ENCODE measurements at places on chromosomes 7 and 10. TPM values are rescaled to one million over a fixed set of nuclear protein-coding genes. Genes with fewer than 3 reads are reported as not detected.

The HOXA4 gene
- total RNA-seq: 0.14 TPM

The PALS2 gene
- total RNA-seq: 29.2 TPM

The KLF14 gene
- total RNA-seq: not detected

The PPP1R3C gene
- 20.7 TPM for total RNA-seq

The TBX20 gene
- total RNA-seq: not detected

The RPA3 gene
- 19.2 TPM for total RNA-seq

GRCh38 chr7:140653319-140654108 is 12.9 kb upstream of the DENND2A start:
- no peak overlapping the region for H3K27ac ChIP-seq
- H3K4me3 ChIP-seq: no peak overlapping the region
- no peaks in the 10 kb centered on the region for H3K36me3 ChIP-seq
- H3K27me3 ChIP-seq: no peaks in the 10 kb centered on the region
- peak; percentile 79 for DNase-seq
- no peaks in the 10 kb centered on the region for H3K4me1 ChIP-seq

- H3K27me3 ChIP-seq: no peaks in the 10 kb centered on the region
- H3K36me3 ChIP-seq: no peaks in the 10 kb centered on the region
- no peak for DNase-seq
- H3K4me3 ChIP-seq: peak overlapping the region; percentile 79
Observed at GRCh38 chr10:97399843-97400545, 1.1 kb downstream of the RRP12 start.

GRCh38 chr7:80225361-80225760 is 90.7 kb downstream of the GNAI1 start:
- H3K36me3 ChIP-seq: no peaks in the 10 kb centered on the region
- H3K27ac ChIP-seq: no peak overlapping the region
- no peaks in the 10 kb centered on the region for H3K27me3 ChIP-seq
- H3K4me3 ChIP-seq: no peak overlapping the region

DNA sequence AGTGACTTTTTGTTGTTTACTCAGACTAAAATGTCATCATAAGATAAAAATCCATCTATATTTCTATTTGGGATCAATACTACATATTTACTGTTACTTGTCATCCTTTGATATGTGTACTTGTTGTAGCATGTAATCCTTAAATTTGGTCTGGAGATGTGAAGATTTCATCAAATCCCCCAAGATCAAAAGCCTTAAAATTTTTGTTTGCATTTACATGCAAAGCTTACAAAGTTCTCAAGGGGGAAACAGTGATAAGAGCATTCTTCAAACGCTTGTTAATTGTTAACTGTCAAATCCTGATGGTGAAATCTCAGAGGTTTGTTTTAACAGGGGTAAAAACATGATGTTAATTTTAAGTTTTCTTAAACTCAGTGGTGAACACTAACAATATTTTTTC is 84.9 kb upstream of the SKAP2 start:
- DNase-seq: no peak
- H3K36me3 ChIP-seq: no peaks in the 10 kb centered on the region
- H3K4me1 ChIP-seq: no peaks in the 10 kb centered on the region
- no peak overlapping the region for H3K4me3 ChIP-seq

- no peaks in the 10 kb centered on the region for H3K4me1 ChIP-seq
- no peak overlapping the region for H3K27ac ChIP-seq
- H3K36me3 ChIP-seq: no peaks in the 10 kb centered on the region
- no peak overlapping the region for H3K4me3 ChIP-seq
- no peaks in the 10 kb centered on the region for H3K27me3 ChIP-seq
Observed at GRCh38 chr7:133265821-133266220, 12.9 kb downstream of the EXOC4 start.

GRCh38 chr7:13050703-13051102 is 363.3 kb downstream of the ARL4A start:
- no peak for DNase-seq
- no peaks in the 10 kb centered on the region for H3K4me1 ChIP-seq
- no peaks in the 10 kb centered on the region for H3K27me3 ChIP-seq

DNA sequence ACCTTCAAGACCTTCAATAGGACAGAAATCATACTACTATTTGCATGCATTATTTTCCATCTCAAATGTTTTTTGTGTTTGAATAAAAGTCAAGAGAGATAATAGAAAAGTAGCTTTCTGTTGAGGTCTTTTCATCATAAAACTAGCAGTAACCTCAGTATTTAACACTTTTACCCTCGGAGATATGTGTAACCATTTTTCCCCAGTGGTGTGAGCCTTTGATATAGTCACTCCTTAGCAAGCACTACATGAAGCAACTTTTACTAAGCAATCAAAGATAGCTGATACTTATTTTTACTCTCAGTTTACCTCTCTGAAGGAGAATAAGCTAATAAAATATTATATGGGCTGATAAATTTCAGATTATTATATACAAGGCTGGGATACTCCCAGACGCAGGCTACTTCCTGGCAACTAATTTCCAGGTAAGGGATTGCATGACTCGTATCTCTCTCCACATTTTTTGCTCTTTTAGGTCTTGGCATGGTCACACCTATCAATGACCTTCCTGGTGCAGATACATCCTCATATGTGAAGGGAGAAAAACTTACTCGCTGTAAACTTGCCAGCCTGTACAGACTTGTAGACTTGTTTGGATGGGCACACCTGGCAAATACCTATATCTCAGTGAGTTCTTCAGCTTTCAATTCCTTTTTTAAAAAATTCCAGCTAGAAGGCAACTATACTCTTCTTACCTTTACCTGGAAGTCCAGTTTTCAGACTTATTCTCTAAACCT is 91.5 kb upstream of the MXI1 start:
- no peaks in the 10 kb centered on the region for H3K27me3 ChIP-seq
- H3K4me1 ChIP-seq: no peaks in the 10 kb centered on the region
- no peaks in the 10 kb centered on the region for H3K36me3 ChIP-seq
- no peak overlapping the region for H3K27ac ChIP-seq
- DNase-seq: no peak

DNA sequence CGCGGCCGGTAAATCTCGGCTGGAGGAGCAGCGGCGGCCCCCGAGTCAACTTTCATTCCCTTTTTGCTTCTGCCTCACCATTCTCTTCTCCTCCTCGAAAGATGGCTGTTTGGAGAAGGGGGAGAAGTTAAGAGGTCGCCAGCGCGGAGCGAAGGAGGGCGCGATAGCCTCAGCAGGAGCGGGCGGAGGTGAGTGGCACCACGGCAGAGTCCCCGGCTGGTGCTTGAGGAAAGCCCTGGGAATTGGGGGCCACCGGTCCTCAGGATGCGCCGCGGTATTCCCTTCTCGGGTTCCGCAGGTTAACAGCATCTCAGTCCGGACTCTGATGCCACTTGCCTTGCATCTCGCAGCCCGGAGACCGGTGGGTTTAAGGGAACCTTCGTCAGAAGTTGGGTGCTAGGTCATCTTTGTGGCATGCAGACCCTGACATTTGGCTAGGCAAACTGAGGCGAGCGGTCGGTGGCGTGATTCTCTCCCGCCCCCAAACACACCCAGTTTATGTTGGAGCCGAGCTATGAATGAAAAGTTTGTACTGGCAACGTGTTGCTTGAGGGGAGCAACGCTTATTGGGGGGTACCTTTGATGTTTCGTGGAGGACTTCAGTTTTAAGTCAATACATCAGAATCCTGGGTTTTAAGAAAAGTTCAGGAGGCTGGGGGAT is 59.5 kb upstream of the PRPS1L1 start:
- H3K4me1 ChIP-seq: no peaks in the 10 kb centered on the region
- H3K4me3 ChIP-seq: peak overlapping the region; percentile 55
- DNase-seq: peak; percentile 31
- no peaks in the 10 kb centered on the region for H3K36me3 ChIP-seq
- no peaks in the 10 kb centered on the region for H3K27me3 ChIP-seq

- no peaks in the 10 kb centered on the region for H3K36me3 ChIP-seq
- H3K4me1 ChIP-seq: no peaks in the 10 kb centered on the region
- H3K27me3 ChIP-seq: no peaks in the 10 kb centered on the region
- H3K27ac ChIP-seq: peak overlapping the region; percentile 43
Observed at GRCh38 chr10:91536111-91536510, 96.8 kb downstream of the PPP1R3C start.

GRCh38 chr10:35339942-35340341 is 3.6 kb downstream of the CCNY start:
- H3K27me3 ChIP-seq: no peaks in the 10 kb centered on the region
- no peaks in the 10 kb centered on the region for H3K36me3 ChIP-seq
- no peak overlapping the region for H3K27ac ChIP-seq
- H3K4me3 ChIP-seq: no peak overlapping the region

DNA sequence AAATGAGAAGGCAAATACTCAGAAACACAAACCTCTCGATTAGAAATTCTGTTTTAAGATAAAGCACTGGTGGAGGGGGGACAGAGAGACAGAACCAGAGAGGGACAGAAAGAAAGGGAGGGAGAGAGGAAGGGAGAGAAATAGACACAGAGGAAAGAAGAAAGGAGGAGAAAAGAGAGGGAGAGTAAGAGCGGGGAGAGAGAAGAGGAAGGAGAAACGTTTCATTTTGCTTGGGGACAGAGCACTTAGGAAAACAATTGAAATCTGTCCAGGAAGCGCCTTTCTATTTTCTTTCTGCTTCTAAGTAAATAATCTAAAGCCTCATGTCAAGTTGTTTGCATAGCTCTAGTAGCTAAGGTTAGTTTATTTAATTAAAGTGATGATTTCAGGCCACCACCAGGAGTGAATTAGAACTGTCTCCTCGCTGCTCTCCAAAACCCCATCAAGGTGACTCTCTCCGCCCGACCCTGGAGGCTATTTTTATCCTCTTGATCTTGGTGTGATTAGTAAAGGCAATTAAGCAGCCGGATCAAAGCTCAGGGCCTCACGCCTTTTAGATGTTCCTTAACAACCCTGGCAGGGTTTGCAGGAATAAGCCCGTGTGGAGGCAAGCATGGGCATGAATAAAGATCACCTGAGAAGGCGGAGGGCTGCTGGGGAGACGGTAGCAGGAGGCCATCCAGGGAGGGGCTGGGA is 73.4 kb upstream of the INSIG1 start:
- H3K4me1 ChIP-seq: no peaks in the 10 kb centered on the region
- no peak overlapping the region for H3K4me3 ChIP-seq
- no peaks in the 10 kb centered on the region for H3K27me3 ChIP-seq
- H3K27ac ChIP-seq: no peak overlapping the region

- no peak overlapping the region for H3K27ac ChIP-seq
- no peaks in the 10 kb centered on the region for H3K36me3 ChIP-seq
- H3K27me3 ChIP-seq: no peaks in the 10 kb centered on the region
Observed at GRCh38 chr10:116014326-116014725, 258.7 kb downstream of the GFRA1 start.

- DNase-seq: no peak
- H3K4me1 ChIP-seq: no peaks in the 10 kb centered on the region
- H3K36me3 ChIP-seq: no peaks in the 10 kb centered on the region
- no peaks in the 10 kb centered on the region for H3K27me3 ChIP-seq
- no peak overlapping the region for H3K4me3 ChIP-seq
- no peak overlapping the region for H3K27ac ChIP-seq
Observed at GRCh38 chr10:74233281-74233680, 82.3 kb downstream of the ADK start.

GRCh38 chr7:150755473-150756099 is 18.4 kb downstream of the GIMAP5 start:
- no peak overlapping the region for H3K4me3 ChIP-seq
- H3K4me1 ChIP-seq: no peaks in the 10 kb centered on the region
- no peaks in the 10 kb centered on the region for H3K27me3 ChIP-seq
- no peak for DNase-seq
- H3K36me3 ChIP-seq: no peaks in the 10 kb centered on the region

DNA sequence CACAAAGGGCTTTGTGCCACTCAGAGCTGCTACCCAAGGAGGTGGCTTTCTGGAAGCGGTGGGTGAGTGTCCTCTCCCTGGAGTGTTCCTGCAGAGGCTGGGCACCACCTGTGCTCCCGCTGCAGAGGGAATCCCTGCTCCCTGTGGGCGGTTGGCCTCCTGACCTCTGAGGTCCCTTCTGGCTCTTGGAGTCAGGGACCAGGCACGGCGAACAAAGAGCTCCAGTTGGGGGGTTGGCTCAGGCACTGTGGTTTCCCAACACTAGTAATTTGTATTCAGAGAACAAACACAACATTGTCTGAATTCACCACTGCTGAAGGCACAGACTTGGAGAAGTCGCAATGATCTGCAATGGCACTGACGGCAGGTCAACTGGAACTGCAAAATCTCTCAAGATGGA is 328.9 kb downstream of the PRPF18 start:
- no peak overlapping the region for H3K27ac ChIP-seq
- H3K4me3 ChIP-seq: no peak overlapping the region

DNA sequence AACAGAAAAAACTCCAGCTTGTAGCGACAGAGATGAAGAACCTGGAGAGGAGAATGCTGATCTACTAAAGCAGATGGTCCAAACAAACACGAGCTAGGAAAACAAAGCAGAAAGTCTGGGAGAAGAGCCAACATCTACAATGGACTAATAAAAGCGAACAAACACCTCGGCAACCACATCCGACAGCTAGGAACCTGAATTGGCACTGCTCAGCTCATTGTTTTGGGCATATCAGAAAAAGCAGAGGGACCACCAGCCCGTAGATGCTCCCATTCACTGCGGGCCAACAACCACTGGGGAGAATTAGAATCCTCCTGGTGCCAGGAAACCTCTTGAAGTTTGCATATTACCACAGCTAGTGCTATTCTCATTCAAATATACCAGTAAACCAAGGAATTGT is 204.7 kb downstream of the NXPH1 start:
- no peak overlapping the region for H3K27ac ChIP-seq
- H3K27me3 ChIP-seq: no peaks in the 10 kb centered on the region
- no peaks in the 10 kb centered on the region for H3K36me3 ChIP-seq
- H3K4me1 ChIP-seq: no peaks in the 10 kb centered on the region
- no peak overlapping the region for H3K4me3 ChIP-seq

DNA sequence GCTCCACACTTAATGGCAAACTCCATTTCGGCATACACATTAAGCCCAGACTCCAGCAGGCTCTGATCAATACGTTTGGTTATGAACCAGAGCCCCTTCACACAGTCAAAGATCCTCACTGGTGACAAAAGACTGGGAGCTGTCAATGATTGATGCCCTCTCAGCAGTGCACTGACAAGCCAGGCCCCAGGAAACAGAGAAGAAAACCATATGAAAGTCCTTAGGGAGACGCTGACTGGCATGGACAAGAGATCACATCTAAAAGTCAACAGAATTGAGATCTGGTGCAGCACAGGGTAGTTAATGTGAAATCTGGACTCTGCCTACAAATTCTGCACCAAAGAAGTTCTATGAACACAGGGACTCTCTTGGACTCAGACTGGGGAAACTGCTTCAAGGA is 600.9 kb upstream of the NRP1 start:
- no peaks in the 10 kb centered on the region for H3K27me3 ChIP-seq
- no peak overlapping the region for H3K4me3 ChIP-seq
- H3K4me1 ChIP-seq: no peaks in the 10 kb centered on the region
- H3K36me3 ChIP-seq: no peaks in the 10 kb centered on the region
- DNase-seq: no peak

DNA sequence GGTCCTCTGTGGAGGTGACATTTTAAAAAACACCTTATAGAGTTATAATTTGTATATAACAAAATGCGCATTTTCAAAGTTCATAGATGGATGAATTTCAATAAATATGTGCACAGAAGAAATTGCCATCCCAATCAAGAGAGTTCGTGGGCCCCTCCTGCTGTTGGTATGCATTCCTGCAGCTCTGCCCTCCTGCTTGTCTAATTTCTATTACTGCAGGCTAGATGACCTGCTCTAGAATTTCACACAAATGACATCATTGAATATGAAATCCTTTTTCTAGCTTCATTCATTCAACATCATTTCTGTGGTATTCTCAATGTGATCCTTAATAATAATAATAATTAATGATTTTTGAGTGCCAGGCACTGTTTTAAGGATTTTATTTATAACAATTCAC is 348.2 kb downstream of the SDK1 start:
- no peaks in the 10 kb centered on the region for H3K36me3 ChIP-seq
- no peaks in the 10 kb centered on the region for H3K27me3 ChIP-seq
- no peak overlapping the region for H3K4me3 ChIP-seq
- no peak for DNase-seq

GRCh38 chr7:13602036-13602435 is 387.4 kb downstream of the ETV1 start:
- no peak for DNase-seq
- no peaks in the 10 kb centered on the region for H3K27me3 ChIP-seq

All from uterus (tissue), 4 donors.